ENCODE measurements at places on chromosomes 16 and 17.
A peak's percentile ranks its signal among the peaks of the same experiment; 100 is the strongest.

- DNase-seq = peak; percentile 66
Measured at GRCh38 chr16:84103678-84104077, 13.1 kb downstream of the MBTPS1 start.

DNA sequence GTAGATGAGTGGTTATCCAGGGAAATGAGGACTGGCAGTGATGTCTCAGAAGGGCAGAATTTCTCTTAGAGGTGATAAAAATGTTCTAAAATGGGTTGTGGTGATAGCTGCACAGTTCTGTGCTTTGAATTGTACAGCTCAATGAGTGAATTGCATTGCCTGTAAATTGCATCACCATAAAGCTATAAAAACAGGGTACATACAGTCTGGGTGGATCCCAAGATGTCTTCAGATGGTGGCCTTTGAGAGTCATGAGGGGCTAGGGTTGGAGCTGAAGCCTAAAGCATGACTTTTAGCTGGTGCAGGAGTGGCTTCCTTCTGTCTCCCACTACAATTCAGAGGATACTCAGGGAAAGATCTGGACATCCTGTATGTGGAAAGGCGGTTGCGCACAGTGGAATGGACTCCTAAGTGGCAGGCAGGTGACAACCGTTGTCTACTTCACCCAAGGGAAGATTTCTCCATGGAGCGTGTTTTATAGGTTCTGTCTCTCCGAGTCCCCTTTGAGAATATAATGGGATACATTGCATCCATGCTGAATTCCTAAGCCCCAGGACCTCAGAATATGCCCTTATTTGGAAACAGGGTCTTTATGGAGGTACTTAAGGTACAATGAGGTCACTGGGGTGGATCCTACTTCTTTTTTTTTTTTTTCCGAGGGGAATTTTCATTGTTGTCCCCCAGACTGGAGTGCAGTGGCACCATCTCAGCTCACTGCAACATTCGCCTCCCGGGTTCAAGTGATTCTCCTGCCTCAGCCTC, 1.6 kb upstream of the IL32 start:
- DNase-seq = no peak

GRCh38 chr16:2429771-2430663, 770 bp downstream of the CCNF start:
- DNase-seq = peak; percentile 21

GRCh38 chr16:11797957-11798299, 870 bp upstream of the ZC3H7A start:
- no peak for DNase-seq

- no peak for DNase-seq
Measured at GRCh38 chr16:84434800-84435199, 66.5 kb downstream of the ATP2C2 start.

- DNase-seq = no peak
Measured at GRCh38 chr16:70749006-70749678, 51.8 kb downstream of the VAC14 start.

GRCh38 chr17:57397402-57397801, 141.1 kb downstream of the MSI2 start:
- no peak for DNase-seq

DNA sequence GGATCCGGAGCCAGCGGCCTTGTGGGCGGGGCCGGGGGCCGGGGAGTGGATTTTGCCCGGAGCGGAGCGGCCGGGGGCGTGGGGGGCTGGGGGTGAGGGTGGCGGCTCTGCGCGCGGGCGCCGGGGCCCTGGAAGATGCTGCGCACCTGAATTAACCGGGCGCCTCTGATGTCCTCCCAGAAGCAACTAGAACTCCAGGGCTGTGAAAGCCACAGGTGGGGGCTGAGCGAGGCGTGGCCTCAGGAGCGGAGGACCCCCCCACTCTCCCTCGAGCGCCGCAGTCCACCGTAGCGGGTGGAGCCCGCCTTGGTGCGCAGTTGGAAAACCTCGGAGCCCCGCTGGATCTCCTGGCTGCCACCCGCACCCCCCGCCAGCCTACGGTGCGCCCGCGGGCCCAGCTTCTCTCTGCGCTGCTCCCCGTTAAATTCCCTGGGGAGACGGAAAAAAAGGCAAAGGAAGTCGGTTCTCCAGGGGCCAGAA, 549 bp downstream of the SLC26A11 start:
- DNase-seq = no peak

GRCh38 chr16:85707528-85708095, 18.9 kb upstream of the GINS2 start:
- no peak for DNase-seq

GRCh38 chr17:80742581-80743180, 198.0 kb downstream of the RPTOR start:
- no peak for DNase-seq

DNA sequence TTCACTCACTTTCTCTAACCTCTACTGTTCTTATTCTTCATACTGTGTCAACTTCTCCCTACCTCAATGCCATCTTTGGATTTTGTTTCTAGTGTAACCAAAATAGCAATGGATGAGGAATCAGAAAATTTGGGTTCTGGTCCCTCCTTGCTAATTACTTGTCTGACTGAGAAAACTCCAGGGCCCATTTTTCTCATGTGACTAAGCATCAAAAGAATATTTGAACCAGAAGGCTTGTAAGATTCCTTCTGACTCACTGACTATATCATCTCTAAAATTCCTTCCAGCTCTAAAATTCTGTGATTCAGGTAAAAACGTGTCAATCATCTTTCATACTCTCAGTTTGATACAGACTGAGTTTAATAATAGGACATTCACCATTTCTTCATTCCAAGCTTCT, 57.9 kb downstream of the BRIP1 start:
- peak; percentile 58 for DNase-seq

GRCh38 chr17:81612172-81612970, 24.5 kb downstream of the NPLOC4 start:
- DNase-seq = no peak

DNA sequence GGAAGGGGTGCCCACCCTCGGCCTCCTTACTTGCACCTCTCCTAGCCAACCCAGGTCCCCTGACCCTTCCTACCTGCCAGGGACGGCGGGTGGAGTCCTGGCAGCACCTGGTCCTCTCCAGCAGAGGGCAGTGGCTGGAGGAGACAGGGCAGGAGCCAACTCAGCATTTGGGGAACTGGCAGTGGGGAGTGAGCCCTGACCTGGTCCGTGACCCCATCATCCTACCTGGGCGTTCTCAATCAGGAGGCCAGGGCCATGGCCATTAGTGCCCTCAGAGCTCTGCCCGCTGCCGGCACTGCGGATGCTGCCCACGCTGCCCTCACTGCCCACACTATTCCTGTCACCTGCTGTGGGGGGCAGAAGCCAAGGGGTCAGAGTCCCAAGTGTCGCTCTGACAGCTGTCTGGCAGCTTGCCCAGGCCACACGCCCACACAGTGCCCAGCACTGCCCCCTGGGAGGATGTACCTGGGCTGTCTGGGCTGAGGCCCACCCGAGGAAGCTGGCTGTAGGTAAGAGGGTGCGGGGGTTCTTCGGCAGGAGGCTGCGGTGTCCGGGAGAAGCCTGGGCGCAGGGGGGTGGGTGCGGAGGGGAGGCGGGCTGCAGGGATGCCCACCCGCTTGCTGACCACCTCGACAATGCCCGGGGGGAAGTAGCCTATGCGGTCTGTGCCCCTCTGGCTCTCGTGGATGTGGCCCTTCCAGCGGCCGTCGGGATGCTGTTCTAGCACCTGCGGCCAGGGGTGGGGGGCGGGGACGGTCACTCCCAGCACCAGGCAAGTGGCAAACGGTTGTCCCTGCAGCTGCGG, 10.8 kb downstream of the CASKIN2 start:
- peak; percentile 13 for DNase-seq

- peak; percentile 90 for DNase-seq
Measured at GRCh38 chr17:40915721-40916256, 21.7 kb downstream of the KRT23 start.

- no peak for DNase-seq
Measured at GRCh38 chr17:30347488-30347887, 13.6 kb upstream of the TMIGD1 start.

DNA sequence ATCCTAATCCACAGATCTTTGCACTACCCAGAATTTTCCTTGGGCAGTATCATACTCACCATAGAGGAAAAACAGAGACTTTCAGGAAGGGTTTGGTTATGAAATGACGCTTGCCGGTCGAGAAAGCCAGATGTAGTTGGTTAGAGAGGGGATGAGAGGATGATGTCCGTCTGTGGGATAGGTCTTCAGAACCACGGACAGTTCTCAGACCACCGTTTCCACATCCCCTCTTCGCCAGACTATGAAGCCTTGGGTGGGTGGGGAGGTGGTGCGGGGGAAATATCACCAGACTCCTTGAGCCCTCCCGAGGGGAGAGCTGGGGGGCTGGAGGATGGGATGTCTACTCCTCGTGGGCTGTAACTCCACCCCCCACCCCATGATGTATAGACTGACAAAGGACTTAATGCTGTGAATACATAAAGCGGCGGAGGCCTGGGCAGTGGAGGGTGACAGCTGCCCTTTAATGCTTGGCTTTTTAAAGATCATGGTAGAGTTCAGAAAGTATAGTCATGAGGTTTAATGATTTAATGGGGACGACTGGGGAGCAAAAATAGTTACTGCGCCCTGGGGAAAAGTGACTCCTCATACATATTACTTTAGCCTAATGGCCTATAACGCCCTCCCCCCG, 96.6 kb downstream of the MRM1 start:
- DNase-seq = no peak

- peak; percentile 42 for DNase-seq
Measured at GRCh38 chr17:28086519-28086918, 44.0 kb downstream of the NLK start.

DNA sequence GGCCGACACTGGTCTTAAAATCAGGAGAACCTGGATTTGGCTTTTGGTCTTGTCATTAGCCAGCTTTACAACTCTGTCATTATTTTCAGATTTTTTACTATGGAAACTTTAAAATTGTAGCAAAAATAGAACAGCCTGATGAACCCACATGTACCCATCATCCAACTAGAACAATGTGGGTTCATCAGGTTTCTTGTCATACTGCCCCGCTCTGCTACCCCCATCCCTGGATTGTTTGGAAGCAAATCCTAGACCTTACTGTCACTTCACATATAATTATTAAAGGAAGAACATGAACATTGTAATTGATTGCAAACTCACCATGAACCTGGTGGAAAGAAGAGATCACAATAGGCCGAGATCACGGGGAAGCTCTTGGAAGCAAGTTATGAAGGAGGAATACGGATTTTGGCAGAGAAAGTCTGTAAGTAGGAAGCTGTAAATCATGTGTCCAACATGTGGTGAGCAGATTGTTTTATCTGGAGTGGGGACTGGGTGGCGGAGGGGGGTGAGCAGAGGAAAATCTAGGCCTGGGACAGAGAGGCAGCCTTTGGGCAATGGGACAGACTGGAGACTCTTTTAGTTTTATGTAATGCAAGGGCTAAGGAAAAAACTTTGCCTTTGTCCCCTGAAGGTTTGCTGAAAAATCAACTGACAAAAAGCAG, 67.0 kb downstream of the PITPNC1 start:
- no peak for DNase-seq

GRCh38 chr17:21228845-21229244, 14.9 kb upstream of the TMEM11 start:
- DNase-seq = no peak

- DNase-seq = no peak
Measured at GRCh38 chr17:50480854-50481490, 2.3 kb downstream of the RSAD1 start.

GRCh38 chr17:29722411-29723198, 99.9 kb upstream of the CORO6 start:
- no peak for DNase-seq

GRCh38 chr16:59341368-59341767, 607.3 kb upstream of the GOT2 start:
- DNase-seq = no peak

DNA sequence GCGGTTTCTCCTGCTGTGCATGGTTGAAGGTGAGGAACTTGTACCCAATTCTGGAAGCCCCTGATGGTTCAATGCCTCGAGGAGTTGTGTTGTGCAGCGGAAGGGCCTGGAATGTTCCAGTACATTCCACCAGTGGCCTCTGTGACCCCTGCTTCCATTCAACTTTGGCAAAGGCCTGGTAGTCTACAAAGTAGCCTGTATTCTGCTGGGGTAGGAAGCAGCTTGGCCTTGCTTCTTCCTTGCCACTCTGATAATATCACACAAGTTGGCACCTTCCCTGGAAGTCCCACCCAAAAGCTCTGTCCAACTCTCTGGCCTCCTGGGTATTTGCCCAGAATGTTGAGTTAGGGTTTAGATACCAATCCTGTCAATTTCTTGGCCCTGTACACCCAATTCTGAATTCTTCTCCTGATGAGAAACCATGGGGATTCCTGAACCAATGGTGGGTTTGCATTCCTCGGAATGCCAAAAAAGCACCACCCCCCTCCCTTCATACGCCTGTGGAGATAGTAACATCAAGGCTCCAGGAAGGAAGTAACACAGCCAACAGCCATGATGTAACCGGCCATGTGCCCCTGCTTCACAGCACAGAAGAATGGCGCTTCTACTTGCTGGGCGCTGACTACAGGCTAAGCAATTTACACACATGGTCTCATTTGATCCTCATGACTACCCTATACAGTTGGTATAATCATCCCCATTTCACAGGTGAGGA, 11.8 kb upstream of the FAM117A start:
- DNase-seq = no peak

DNA sequence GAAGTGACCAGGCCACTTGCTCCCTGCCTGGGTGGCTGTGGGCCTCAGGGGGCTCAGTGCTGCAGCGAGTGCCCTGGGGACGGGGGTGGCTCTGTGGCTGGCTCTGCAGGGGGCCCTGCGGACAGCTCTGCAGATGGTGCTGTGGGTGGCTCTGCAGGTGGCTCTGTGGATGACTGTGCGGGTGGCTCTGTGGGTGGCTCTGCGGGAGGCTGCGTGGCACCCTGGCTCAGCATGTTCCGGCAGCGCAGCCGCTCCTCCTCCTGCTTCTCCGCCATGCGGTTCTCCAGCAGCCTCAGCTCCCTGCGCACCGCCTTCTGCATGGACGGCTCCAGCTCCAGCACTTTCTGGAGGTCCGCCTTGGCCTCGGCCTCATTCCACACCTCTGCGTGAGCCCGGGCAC, 9.5 kb downstream of the AIPL1 start:
- no peak for DNase-seq
